ENCODE measurements at places on chromosomes 7 and 10.

GRCh38 chr10:1788401-1788800 is 51.1 kb upstream of the ADARB2 start:
- no peak for DNase-seq

DNA sequence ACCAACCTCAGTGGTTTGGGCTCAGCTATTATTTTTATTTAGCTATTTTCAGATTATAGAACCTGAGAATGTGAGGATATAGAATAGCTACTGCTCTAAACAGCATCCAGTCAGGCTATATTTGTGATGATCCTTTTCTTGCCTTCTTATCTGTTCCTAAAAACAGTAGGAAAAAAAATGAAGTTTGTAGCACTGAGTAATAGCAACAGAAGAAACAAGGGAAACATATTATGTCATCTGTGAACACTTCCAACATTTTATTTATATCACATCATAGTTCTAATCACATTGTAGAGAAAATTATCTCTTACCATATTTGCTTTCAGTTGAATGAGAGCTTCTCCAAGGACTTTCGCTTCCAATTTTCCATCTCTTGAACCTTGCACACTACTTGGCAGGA is 229.6 kb upstream of the PTPRZ1 start:
- no peak for DNase-seq

DNA sequence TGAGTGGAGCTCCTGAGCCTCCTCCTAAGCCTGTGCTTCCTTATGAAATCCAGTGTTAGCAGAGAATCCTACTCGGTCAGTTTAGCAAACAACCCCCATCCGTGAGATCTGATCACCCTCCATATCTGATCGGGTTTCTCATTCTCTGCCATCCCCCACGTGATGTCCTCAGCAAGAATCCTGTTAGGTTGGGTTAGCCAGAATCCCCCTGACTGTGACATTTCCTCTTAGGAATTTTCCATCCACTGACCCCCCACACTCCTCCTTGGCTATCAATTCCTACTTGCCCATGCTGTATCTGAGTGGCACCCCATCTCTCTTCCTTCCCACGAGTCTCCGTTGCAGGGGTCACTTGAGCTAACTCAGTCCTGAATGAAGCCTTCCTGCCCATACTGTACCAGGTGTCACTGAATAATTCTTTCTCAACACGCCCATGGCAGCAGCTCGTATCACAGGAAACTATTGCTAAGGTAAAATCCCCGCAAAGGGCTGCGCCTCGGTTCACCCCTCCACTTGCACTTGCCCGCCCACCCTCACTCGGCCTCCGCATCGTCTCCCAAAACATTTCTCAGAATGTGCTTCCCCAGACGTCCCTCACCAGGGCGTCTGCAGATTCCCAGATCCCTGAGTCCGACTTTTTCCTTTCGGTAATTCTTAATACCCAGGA is 44.1 kb downstream of the MYOF start:
- DNase-seq: no peak

- DNase-seq: no peak
Measured at GRCh38 chr7:36614959-36615358, 109.3 kb downstream of the AOAH start.

GRCh38 chr7:1727812-1728570 is 57.9 kb downstream of the ELFN1 start:
- DNase-seq: no peak

DNA sequence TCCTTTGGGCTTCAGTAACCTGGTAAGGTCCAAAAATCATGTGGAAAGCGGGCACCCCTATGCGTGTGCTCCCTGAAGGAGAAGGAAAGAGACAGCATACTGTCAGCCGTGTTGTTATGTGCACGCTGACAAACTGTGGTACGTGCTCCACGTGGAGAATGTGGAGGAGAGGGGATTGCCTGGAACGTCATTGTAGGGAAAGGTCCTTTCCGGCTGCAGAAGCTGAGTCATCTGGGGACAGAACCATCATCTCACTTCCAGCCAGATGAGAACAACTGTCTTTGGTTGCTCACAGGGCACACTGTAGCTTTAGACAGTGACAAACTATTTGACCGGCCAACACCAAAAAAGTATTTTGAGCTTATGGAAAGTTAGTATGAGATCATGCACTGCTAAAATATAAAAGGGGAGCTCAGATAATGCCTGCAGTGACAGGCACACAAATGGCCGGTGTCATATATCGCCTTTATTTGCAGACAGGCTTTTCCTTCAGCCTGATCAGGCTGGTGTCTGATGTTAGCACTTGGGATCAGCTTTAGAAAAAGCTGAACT is 38.8 kb upstream of the GRB10 start:
- no peak for DNase-seq

DNA sequence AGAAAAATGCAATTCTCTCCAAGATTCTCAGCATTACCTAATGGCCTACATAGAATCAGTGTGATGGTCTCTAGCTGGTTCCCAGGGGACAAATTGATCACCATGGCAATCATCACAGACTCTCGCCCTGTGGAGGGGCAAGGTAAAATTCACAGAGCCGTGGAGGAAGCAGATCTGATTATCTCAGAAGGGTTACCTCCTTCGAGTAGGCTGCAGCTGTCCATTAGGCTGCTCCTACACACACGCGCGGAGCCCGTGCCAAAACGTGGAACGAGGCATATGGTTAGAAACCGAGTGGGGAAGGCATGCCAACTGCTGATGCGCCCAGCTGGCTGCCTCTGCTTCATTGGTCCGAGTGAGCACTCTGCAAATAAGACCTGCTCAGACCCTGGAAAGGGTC is 52.8 kb upstream of the PTER start:
- DNase-seq: no peak

DNA sequence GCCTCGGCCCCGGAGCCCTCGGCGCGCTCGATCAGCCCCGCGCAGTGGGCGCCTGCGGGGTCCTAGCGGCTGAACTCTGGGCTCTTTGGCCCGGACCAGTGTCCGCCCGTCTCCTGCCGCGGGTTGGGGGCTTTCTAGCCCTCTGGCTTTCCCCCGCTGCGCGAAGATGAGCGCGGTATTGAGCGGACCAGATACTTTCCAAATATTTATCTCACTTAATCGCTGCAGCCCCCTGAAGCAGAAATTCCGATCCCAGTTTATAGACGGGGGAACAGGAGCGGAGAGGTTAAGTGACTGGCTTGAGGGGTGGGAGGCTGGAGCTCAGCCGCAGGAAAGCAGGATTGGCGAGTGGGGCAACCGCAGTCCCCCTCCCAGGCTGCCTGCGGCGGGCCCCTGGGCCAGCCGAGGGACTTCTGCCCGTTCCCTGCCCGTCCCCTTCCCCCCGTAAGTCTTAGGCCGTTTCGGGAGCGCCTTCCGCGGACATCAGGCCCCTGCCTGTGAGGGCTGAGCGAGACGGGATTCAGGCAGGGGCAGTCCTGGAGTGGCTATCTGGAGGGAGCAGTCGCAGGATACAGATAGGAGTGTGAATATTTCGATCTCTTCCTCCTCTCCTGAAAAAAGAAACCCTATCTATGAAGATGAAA is 565 bp downstream of the STRIP2 start:
- DNase-seq: no peak

GRCh38 chr7:142478479-142479220 is 220.8 kb upstream of the PRSS58 start:
- DNase-seq: no peak

DNA sequence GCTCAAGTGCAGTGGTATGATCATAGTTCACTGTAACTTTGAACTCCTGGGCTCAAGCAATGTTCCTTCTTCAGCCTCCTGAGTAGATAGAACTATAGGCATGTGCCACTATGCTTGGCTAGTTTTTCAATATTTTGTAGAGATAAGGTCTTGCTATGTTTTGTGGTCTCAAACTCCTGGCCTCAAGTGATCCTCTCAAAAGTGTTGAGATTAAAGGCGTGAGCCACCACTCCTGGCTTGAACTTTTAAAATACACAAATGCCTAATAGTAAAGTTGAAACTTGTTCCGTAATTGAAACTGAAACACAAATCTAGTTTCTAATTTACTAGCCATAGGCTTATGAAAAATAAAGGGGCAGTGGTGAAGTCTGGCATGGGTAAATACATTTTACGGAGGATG is 65.7 kb downstream of the AP3M1 start:
- no peak for DNase-seq

GRCh38 chr7:79789584-79790345 is 336.3 kb upstream of the MAGI2 start:
- DNase-seq: no peak

DNA sequence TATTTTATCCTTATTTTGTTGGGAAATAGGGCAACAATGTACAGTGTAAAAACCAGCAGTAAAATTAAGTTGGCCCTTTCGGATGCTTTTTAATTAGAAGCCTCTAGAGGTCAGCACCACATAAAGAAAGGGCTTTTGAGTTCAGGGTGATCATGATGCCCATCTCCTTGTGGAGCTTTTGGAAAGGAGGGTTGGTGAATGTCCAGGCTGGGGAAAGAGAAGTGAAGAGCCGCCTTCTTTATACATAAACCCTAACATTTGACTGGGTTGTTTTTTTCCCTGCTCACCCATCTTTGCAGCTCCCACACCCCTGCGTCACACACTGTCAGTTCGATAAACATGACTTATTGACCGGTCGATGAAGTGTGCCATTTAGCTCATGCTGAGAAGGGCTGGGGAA is 29.8 kb downstream of the MTURN start:
- DNase-seq: no peak

DNA sequence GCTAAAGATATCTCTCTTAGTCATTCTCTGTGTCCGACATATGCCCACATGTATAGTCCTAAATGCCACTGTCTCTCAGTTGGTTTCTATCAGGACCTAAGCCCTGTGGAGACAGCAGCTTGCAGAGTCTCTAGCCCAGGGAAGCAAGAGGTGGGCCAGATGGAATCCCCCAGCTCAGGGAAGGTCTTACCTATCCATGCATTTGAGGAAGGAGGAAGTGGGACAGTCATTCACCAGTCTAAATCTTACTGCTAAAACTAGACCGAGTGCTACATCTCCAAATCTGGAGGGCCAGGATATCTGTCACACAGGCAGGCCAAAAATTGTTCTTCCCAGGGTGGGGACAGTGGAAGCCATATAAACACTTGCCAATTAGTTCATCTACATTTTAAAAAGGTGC is 26.4 kb upstream of the HERPUD2 start:
- no peak for DNase-seq

DNA sequence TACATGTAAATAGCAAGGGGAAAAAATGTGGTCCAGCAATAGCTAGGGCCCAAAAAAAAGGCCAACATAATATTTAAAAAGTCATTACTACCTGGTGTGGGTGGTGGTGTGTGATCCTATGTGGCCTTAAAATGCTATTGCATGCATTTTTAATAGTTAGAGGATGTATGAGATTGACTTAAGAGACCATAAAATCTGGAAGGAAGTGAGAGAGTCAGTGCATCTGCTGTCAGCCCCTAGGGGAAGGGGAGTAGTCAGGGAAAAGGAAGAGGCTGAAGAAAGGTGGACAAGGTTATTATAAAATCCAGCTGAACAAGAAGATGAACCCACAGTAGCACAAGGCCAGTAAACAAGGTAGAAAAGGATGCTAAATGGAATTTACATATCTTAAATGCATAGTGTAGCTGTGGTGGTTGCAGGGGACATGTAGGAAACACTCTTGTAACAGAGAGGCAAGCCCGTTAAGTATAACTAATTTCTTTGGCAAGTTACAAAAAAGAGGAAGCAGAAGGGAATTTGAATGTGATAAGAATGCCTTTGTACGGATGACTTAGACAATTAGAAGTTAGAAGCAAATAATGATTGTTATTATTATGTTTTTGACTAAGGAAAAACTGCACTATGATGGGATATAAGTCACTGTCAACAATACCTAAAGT is 11.9 kb upstream of the NDUFA5 start:
- no peak for DNase-seq

GRCh38 chr7:159229683-159230475 is 85.2 kb upstream of the VIPR2 start:
- no peak for DNase-seq

DNA sequence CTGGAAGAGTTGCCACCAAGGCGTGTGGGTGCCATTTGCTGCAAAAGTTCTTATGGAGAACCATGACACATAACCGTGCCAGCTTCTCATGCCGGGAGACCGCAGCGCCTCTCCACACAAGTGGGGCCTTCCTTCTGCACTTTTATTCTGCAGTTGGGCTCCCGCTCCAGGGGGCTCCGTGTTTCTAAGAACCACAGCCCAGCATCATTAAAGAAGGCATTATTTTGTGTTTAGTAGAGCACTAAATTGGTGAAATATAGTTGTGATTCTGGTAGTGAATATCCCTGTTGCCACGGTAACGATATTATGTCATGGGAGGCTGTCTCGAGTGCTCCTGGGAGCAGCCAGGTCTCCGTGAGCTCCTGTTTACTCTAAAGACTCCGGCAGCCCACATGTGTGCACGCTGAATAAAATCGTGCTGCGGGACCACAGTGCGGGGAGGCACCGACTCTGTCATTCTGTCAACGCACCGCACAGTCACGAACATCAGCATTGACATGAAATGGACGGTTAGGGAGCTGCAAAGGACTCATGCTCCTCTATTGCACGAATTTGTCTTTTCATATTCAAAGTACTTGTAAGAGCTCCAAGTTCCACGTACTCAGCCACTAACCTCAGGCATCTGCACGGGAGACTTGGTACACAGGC is 68.8 kb upstream of the PITRM1 start:
- no peak for DNase-seq

- DNase-seq: no peak
Measured at GRCh38 chr10:47196691-47197090, 103.3 kb upstream of the GDF10 start.

DNA sequence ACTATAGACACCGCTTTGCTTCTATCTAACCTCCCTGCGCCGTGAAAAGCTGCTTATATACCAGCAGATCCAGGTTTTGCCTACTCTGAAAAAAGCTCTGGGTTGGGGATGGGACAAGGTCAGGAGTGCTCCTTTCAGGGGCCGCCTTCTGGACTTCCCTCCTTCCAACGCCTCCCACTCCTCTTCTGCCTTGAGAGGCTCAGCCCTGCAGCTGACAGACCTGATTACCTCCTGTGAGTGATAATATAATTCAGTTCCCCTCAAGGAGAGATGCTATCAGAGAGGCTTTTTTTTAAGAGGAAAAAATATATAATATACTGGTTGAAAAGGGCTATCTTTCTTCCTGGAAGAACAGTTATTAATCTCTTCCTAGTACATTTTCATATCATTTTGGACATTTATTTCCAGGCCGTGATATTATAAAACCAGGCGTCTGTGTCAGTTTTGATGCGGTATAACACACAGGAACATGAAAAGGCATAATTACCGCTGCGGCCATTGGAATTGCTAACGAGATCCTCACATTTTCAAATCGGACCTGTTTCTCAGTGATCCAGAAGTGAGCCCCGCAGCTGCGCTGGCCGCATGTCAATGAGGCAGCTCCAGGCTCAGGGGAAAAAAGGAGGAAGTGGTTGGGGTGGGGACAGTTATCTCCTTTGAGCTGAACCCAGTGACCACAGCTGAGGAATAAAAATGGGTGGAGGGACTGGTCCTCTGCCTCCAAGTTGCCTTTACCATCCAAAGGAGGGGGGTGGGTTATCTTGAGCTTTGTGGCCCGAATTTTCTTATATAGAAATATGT is 457.1 kb downstream of the TYW1 start:
- no peak for DNase-seq
